Stimulated activated CD4-positive, alpha-beta T cell treated with anti-CD3 and anti-CD28 coated beads, Interleukin-1b, Interleukin-23, amount 100 ng/mL, for 1 hour (primary cell): ENCODE measurements at places on chromosomes 6 and 20.

DNA sequence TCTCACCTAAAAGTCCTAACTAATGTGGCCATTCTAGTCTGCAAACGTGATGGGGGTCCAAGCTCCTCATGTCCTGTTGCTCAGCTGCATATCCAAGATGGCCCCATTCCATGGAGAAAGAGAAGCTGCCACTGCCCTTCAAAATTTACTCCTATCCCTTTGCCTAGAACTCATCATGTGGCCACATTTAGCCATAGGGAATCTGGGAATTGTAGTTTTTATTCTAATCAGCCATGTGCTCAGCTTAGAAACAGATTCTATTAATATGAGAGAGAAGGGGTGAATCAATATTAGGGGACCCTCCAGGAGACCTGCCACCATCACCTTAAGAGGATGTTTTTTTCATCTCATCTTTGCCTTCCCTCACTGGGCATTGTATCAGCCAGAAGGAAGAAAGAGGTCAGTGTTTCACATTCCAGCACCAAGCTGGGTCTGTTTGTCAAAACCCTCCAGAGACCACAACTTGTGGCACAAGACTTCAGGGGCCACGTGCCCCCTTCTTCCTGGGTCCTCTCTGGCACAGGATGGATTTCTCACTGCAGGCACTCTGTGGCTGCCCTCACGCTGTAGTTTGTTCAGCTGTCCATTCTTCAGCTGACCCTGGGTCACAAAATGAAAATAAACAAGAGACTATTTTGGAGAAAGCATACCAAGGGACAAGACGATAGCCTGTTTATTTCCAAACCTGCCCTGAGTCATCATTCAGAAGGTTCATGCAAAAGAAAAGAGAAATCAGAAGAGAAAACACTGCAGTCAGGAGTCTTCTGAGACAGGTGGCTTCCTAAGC is 172.0 kb downstream of the EYA2 start:
- no peak for DNase-seq

DNA sequence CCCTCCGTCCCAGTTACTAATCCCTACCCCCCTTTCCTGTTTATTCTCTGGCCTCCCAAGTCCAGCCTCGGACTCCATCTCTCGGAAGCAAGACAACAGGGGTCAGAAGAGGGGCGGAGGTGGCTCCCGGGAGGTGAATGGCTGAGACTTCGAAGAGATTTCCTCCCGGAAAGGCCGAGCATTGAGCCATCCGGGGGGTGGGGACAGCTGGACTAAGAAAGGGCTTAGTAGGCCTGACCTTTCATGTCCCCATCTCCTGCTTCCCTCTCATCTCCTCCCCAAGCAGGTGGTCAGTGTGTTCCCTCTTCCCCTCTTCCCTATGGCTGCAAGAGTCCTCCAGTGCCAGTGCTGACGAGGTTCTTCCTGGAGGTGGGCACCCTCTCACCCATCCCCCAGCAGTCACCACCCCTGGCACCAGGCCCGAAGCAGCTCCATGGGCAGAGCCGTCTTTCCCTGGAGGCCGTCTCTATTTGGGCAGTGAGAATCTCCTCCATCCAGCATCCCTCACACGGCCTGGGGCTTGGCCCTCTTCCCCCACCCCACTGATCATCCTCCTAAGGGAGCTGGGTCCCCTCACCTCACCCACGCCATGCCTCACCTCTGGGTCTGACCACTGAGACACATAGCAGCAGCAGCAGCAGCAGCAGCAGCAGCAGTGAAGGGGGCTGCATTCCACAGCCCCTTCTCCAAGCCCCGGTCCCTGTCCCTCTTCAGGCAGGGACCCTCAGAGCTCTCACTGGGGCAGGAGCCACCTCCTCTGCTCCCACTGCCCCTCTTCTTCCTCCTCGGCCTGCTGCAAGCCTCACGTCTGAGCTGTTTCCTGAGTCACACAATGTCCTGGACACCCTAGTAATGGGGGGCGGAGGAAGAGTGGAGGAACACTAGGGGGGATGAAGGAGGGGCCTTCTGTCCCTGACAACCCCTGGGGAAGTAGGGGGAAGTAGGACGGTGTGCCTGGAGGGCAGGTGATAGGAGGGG is at the start of gene NOTCH4:
Gene NOTCH4 (minus strand): TSS at position 810 of the 978 bp plus-strand sequence. CDS start 139 bp downstream, at position 671.
- no peak for DNase-seq

GRCh38 chr20:13800728-13801134 is 15.9 kb downstream of the NDUFAF5 start:
- no peak for DNase-seq

GRCh38 chr6:111871725-111872400 is 1.4 kb downstream of the FYN start:
- DNase-seq: no peak
